ENCODE measurements at places on chromosomes 12 and 14. TPM values are rescaled to one million over a fixed set of nuclear protein-coding genes. Genes with fewer than 3 reads are reported as not detected.
A peak's percentile ranks its signal among the peaks of the same experiment; 100 is the strongest.

The SEC23A gene
- 45.6 TPM for polyA plus RNA-seq

GRCh38 chr12:54950071-54950727 lies 34.4 kb downstream of the TESPA1 start:
- no peak for DNase-seq

The DHRS2 gene
- polyA plus RNA-seq: 0.46 TPM

- peak; percentile 57 for DNase-seq
Measured at GRCh38 chr14:64604881-64605280, 55.1 kb downstream of the PPP1R36 start.

The KERA gene
- polyA plus RNA-seq: not detected

DNA sequence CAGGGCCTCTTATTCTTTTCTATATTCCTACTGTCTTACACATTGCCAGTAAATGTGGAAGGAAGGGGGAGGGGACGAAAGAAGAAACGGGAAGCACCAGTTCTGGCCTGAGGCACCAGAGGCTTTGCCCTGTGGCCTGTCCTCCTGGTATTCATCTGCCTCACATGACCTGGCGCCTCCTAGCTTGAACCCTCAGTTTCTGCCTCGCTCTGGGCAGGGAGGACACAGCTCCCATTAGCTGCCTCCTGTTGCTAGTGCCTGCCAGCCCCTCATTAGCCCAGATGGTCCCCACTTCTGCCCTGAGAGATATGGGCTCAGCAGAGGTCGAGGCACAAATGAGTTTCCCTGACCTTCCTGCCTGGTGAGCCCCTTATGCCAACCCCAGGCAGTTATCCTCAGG lies 3.0 kb upstream of the PLEKHG6 start:
- no peak for DNase-seq
